Amniotic stem cell (primary cell): ENCODE measurements at places on chromosomes 1 and 21.

GRCh38 chr1:206657751-206658150, 22.4 kb downstream of the DYRK3 start:
- no peak for DNase-seq

DNA sequence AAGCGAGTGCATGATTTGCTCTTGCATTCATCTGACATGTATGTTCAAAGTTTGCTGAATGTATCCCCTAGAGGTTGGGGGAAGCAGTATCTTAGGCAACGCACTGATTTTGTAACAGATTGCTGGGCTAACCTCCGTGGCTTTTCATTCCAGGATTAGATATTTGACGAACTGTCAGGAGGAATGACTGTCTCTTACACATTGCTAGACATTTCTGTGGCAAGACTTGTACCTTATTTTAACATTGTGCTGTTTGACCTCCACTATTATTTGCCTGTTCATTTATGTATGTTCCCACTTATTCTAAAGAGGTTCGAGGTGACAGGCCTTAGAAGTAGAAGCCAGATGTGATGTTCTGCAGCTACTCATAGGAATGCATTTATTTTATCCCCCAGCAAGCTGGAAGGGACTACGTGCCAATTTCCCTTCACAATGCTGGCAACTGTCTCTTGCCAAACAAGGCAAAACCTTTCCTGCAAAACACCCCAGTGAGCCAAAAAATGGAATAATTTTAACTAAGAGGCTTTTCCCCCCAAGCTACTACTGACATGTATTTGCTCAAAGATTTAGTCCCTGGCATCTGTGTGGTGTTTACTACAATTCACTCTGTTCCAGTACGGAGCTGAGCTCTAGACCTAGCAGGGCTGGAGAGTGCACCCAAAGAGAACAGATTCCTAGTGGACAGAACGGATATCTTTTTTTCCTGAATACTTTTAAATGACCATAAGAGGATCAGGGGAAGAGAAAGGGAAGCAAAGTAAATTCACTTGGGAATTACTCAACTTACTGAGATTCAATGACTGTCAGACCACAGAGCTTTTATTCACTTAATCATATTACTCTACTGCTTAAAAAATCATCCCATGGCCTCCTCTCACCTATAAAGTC, 646.2 kb downstream of the SMYD3 start:
- DNase-seq, result no peak

DNA sequence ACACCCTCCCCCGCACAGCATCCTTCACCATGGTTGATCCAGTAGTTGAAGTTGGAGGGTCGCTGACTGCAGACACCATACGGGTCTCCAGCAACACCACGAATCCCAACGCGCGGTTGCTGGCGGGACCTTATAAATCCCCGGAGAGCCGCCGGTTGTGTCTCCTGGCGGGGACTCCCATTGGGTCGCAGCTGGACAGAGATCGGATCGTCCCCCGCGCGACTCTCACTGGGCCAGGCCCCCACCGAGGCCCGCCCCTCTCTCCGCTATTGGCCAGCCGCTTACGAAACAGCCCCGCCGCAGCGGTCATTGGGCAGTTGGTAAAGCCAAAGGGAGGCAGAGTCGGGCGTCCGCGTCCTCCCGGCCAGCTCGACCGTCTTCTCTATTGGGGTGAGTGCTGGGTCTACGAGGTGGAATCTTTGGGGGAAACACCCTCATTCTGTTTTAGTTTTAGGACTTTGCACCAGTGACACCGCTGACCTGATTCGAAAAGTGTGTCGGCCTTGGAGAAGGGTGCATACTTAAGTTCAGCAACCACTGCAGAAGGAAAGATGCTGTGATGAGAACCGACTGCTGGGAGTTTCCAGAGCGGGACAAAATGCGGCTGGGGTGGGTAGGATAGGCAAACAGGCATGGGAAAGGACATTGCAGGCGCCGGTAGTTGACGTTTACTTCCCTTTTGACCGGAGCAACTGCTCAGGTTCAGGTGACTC, 27.4 kb downstream of the RABIF start:
- DNase-seq, result peak; percentile 90

GRCh38 chr1:205273551-205273982, 45.8 kb downstream of the TMCC2 start:
- DNase-seq, result no peak

DNA sequence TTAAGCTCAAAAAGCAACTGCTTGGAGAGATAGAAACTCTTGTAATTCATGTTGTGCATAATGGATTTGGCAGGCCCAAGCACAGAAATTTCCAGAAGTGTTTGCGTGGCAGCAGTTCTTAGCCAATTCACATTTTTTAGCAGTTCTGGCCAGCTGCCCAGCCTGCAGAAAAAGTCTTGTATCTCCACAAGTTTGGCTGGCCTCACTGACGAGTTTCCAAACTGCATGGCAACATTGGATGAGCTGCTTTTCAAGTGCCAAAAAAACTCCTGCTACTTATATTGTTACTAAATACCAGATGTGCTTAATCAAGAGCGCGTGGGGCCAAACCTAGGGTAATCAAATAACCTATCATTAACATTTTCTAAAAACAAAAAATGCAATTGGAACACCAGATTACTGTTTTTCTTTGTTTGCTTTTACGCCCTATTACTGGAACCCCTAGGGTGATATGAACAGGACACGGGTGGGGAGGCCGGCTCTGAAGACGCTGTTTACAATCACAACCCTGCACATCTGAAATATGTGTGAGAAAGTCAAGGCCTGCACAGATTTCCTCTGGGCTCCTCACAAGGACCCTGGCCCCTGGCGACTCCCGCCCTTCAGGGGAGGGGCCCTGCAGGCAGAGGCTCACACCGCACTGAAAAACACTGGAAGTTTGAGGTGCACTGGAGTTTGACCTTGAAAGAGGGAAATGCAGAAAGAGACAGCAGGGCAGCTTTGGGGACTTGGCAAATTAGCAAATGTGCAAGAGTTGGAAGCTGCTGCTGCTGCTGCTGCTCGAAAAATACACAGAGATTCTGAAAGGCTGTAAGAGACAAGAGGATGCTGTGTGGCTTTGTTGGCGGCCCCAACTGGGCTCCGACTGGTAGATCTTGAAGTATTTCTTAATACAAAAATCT, 55.2 kb upstream of the TARBP1 start:
- peak; percentile 85 for DNase-seq

DNA sequence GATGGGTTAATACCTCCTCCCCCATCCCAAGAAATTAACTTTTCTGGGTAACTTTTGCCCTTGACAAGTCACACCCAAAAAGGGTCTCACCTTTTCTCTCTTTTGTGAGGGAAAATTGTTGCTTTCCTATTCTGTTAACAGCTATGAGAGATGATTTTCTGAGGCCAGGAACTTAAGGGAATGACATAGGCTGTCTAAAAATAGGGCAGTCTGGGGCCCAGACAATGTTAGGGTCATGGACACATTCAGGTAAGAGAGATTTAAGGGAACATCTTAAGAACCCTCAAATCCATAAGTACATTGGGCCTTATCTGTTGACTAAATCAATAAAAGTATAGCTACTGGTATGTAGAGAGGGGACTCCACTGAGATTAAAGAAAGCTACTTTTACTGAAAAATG, 8.4 kb upstream of the GSTM3 start:
- no peak for DNase-seq

- DNase-seq, result no peak
Observed at GRCh38 chr1:147895123-147895522, 7.5 kb upstream of the GJA8 start.

GRCh38 chr1:183391863-183392262, 26.3 kb downstream of the NMNAT2 start:
- DNase-seq, result no peak

GRCh38 chr1:171576144-171576543, 45.9 kb upstream of the MYOCOS start:
- DNase-seq, result no peak

DNA sequence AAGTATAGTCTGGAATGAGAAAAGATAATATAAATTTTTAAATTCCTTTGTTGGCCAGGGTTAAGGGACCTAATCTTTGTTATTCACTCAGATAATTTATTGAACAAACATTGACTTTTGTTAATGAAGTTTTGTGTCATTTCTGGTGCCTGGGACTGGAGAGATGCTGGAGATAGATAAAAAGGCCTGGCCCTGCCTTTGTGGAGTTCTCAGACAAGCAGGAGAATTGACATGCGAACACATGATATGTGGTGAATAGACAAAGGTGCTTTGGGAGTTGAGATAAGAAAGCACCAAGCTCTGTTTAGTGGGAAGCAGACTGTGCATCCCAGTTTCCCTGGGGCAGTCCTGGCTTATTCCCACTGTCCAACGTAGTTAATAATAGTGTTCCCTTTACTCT, 8.5 kb downstream of the C1orf21 start:
- no peak for DNase-seq

DNA sequence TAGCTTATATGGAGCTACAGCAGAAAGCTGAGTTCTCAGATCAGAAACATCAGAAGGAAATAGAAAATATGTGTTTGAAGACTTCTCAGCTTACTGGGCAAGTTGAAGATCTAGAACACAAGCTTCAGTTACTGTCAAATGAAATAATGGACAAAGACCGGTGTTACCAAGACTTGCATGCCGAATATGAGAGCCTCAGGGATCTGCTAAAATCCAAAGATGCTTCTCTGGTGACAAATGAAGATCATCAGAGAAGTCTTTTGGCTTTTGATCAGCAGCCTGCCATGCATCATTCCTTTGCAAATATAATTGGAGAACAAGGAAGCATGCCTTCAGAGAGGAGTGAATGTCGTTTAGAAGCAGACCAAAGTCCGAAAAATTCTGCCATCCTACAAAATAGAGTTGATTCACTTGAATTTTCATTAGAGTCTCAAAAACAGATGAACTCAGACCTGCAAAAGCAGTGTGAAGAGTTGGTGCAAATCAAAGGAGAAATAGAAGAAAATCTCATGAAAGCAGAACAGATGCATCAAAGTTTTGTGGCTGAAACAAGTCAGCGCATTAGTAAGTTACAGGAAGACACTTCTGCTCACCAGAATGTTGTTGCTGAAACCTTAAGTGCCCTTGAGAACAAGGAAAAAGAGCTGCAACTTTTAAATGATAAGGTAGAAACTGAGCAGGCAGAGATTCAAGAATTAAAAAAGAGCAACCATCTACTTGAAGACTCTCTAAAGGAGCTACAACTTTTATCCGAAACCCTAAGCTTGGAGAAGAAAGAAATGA, 37.6 kb downstream of the CENPF start:
- no peak for DNase-seq

- peak; percentile 7 for DNase-seq
Observed at GRCh38 chr1:186722711-186723309, 42.6 kb upstream of the PTGS2 start.

DNA sequence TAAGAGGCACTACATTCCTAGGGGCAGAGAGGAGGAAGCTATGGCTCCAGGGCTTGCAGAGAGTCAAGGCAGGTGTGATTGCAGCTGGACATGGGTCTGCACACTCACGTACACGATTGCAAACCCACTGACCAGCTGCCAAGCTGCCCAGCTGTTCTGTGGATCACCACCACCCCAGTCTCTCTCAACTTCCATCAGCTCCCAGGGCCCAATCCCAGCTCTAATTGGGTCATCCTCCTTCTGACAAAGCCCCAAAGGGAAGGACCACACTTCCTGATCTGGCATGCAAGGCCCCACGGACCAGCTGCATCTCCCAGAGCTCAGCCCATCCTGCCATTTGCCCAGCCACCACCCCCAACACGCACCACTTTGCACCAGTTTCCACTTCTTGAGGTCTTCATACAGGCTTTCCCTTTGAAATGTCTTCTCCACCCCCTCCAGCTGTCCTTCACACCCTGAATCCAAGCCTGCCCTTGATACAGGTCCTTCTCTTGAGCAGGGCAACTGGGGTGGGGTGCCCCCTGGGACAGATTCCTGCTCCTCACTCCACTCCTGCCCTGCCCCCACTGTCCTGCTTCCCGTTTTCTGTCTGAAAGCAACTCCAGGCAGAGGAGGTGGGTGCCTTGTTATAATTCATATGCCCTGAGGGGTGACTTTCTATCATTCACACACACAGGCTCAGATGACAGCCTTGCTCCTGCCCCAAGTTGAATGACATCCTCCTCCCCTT, 179.4 kb upstream of the EDN2 start:
- DNase-seq, result no peak

DNA sequence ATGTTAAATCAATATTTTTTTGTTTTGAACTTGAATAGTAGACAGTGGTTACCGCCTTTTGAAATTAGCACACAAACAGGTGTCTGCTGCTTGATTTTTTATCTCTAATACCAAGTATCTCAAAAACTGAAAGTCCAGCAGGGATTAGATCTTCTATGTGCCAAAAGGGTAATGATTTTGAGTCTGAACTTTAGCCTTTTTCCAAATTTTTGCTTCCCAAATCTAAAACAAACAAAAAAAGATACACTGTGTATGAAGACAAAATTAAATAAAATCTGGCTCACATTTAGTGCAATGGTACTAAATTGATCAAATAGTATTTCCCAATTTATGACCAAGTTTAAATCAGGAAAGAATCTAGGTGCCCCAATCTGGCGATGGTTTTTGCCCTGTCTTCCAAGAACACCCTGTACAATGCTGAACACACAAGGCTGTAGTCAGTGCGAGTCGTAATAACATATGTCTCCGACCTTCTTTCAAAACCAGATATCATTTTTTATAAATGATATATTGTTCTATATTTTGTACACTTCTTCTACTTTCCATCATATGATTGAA, 40.5 kb downstream of the PLPPR4 start:
- no peak for DNase-seq

DNA sequence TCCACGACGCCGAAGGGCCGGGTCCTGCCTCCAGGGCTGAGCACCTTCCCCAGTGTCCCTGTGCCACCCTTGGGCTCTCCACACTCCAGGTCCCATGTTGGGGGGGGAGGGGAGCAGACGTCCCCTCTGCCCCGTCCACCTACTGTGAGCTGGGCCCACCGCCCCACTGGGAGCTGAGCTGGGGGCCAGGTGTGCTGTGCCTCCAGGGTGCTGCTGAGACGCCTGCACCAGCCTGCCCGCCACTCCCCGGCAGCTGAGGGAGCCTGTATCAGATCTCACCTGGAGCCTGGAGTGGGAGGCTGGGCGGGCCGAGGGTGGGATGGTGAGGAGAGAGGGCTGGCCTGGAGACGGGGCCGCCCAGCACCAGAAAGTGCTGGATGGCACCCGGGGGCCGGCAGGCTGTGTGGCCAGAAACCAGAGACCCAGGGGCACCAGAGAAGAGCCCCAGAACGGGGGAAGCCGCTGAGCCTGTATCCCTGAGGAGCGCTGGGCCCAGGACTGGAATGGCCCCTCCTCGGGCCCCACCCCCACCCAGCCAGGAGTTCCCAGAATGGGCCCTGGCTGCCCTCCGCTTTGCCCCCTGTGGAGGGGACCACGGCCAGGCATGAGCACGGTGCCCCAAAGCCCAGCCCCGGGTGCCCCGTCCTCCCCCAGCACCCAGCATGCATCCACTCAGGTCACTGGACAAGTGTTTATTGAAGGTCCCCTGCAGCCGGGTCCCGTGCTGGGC, 3.4 kb downstream of the TNFRSF18 start:
- no peak for DNase-seq

GRCh38 chr1:15947382-15948090, 28.4 kb downstream of the ZBTB17 start:
- DNase-seq, result no peak

- DNase-seq, result peak; percentile 94
Observed at GRCh38 chr1:24683713-24684162, 40.6 kb downstream of the SRRM1 start.
